Nasal cavity respiratory epithelium epithelial cell of viscerocranial mucosa (primary cell): ENCODE measurements at places on chromosomes 4 and X. TPM values are rescaled to one million over a fixed set of nuclear protein-coding genes. Genes with fewer than 3 reads are reported as not detected.

Gene ADAMTS3
- 0.78 and 1.0 TPM in 2 replicates for total RNA-seq

Gene IL15
- 0.34 and 4.5 TPM in 2 replicates for total RNA-seq

Gene PNMA6A
- total RNA-seq = 0.34 and 0.57 TPM in 2 replicates

Gene TMEM156
- total RNA-seq = 3.8 and 4.8 TPM in 2 replicates

Gene PNMA5
- total RNA-seq = not detected in 2 replicates

Gene PRKG2
- 5.1 and 7.2 TPM in 2 replicates for total RNA-seq

Gene IQCM
- total RNA-seq = not detected in 2 replicates

Gene PARM1
- total RNA-seq = under 0.01 and 0.71 TPM in 2 replicates

Gene CXCL13
- total RNA-seq = not detected in 2 replicates

Gene CACNA1F
- under 0.01 and 0.07 TPM in 2 replicates for total RNA-seq

Gene PLAC1
- 2.3 and 3.1 TPM in 2 replicates for total RNA-seq

Gene TXK
- total RNA-seq = 0.34 and 0.57 TPM in 2 replicates

Gene UVSSA
- 9.6 and 15.9 TPM in 2 replicates for total RNA-seq

Gene CSN1S1
- total RNA-seq = not detected in 2 replicates

Gene GRID2
- total RNA-seq = not detected in 2 replicates

Gene POF1B
- 2.4 and 8.6 TPM in 2 replicates for total RNA-seq

Gene DMRTC1
- total RNA-seq = not detected in 2 replicates

Gene AFP
- total RNA-seq = not detected in 2 replicates

Gene TENM3
- 2.6 and 15.0 TPM in 2 replicates for total RNA-seq

Gene IL9R
- 0.14 TPM in 1 of 2 replicates, not detected in the other for total RNA-seq

Gene BMP15
- not detected in 2 replicates for total RNA-seq

Gene KLKB1
- not detected in 2 replicates for total RNA-seq

Gene CCDC160
- total RNA-seq = not detected in 2 replicates

Gene PSAPL1
- not detected in 2 replicates for total RNA-seq

Gene DTHD1
- 0.36 TPM in 1 of 2 replicates, not detected in the other for total RNA-seq

Gene GABRG1
- not detected in 2 replicates for total RNA-seq

Gene CFI
- total RNA-seq = 2.5 TPM in 1 of 2 replicates, not detected in the other

Gene REST
- 24.6 and 47.8 TPM in 2 replicates for total RNA-seq

Gene PLAC8
- total RNA-seq = 0.68 and 4.0 TPM in 2 replicates

Gene SRPK3
- under 0.01 and 0.14 TPM in 2 replicates for total RNA-seq

Gene SOX3
- not detected in 2 replicates for total RNA-seq

Gene MAGEC2
- not detected in 2 replicates for total RNA-seq

Gene TSPAN6
- total RNA-seq = 17.8 and 29.3 TPM in 2 replicates

Gene RAB40A
- under 0.01 and 0.21 TPM in 2 replicates for total RNA-seq

Gene FAM9B
- not detected in 2 replicates for total RNA-seq

Gene ZMYM3
- total RNA-seq = 2.7 and 7.8 TPM in 2 replicates

Gene FGF13
- total RNA-seq = 2.4 and 3.0 TPM in 2 replicates

Gene PRDM5
- 4.8 and 15.0 TPM in 2 replicates for total RNA-seq

Gene CT45A5
- total RNA-seq = not detected in 2 replicates
